ENCODE measurements at places on chromosomes 6 and 20.

DNA sequence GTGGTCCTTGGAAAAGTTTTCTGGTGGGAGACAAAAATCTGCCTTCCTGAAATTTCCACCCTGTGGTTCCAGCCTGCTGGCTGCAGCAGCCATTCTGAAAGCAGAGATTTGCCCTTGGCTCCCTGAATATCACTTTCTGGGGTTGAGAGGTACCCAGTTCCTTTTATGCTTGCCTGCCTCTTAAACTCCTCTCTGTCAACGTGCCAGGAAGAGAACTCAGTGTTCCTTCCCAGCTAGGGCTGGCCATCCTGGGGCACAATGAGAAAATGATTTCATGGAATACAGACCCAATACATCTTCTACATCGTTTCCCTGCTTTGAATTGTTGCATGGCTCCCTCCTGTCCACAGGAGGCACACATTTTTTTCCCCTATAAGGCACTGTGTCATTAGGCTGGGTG is 1.6 kb upstream of the DSN1 start:
- DNase-seq: no peak

DNA sequence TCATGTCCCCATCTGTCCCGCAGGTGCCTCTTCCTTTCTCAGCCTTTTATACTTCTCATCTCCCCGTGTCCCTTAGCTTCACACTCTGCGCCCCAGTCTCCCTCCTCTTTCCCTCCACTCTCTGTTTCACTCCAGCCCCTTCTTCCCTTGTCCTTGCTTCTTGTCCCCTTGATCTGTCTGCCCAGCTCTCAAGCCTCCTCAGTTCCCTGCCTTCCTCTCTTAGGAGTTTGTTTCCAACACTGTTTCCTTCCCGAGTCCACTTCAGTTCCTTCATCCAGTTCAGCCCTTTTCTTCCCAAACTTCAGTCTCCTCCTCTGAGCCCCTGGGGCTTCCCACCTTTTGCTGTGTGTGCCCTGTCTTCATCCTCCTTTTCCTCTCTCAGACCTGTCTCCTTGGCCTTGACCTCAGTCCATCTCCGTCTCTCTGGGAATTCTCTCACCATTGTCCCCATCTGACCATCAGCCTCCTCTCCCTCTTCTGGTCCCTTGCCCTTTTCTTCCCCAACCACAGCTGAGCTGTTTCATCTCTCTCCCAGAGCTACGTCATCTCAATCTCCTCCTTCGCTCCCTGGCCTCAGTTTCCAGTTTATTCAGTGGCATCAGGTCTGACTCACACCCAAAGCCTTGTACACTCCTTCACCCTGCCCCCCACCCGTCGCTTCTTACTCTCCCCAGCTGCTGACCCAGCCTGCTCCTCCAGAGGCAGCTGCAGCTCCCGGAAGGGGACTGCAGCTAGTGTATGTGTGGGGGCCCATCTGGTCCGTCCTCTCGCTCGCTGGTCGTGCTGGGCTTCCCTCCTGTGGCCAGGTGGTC is 2.7 kb upstream of the DDR1 start:
- no peak for DNase-seq

DNA sequence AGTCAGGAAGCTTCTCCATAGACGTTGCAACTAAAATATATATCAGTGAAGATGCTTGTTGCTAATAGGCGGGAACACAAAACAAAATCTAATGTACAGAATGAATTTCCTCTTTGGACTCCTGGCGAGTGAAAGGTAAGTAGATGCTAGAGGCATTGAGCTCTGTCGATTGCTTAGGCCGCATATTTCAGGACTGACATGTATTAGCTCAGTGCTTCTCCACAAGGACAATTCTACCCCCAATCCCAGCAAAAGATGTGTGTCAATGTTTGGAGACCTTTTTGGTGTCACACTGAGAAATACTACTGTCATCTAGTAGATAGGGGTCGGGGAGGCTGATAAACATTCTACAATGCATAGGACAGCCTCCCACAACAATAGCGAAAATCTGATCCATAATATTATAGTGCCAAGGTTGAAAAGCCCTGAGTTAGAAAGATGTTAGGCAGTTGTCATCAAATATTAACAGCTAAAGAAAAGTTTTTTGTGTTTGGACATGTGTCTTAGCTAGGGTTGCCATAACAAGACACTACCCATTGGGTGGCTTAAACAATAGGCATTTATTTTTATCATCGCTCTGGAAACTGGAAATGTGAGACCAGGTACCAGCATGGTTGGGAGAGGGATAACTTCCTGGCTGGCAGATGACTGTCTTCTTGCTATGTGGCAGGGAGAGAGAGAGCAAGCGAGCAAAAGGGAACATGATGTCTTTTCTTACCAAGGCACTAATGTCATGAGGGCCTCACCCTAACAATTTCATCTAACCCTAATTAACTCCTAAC is 48.0 kb upstream of the BCAS1 start:
- DNase-seq: no peak

DNA sequence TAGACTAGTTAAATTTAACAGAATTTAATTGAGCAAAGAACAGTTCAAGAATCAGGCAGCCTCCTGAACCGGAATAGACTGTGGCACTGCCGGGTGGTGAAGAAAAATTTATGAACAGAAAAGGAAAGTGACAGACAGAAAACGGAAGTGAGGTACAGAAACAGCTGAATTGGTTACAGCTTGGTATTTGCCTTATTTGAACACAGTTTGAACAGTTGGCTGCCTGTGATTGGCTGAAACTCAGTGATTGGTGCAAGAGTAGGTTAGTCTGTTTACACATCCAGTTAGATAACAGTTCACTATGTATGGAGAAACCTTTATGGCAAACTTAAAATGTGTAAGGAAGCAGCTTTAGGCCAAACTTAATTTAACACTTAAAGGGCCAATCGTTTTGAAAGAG is 116.0 kb upstream of the CITED2 start:
- DNase-seq: no peak

- DNase-seq: peak; percentile 74
Measured at GRCh38 chr6:56359201-56359899, 112.0 kb upstream of the COL21A1 start.

GRCh38 chr6:142945049-142945445 is at the start of gene HIVEP2:
Gene HIVEP2 (minus strand): TSS chr6:142945176. CDS start chr6:142774738, 170,438 bp downstream.
- DNase-seq: peak; percentile 53

DNA sequence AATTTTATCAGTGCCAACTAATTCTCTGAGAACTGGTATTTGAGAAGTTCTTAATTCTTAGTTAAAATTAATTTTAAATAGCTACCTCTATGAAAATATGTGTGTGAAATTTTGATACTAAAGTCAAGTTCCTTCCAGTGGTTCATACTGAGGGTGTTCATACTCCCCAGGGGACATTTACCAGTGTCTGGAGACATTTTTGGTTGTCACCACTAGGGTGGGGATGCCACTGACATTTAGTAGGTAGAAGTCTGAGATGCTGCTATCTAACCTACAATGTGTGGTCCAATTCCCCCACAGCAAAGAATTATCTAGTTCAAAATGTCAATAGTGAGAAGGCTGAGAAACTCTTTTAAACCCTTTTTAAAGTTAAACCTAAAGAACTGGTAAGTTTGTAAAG is 463.8 kb downstream of the ADGRB3 start:
- no peak for DNase-seq

- DNase-seq: no peak
Measured at GRCh38 chr6:79257381-79258205, 23.1 kb upstream of the HMGN3 start.

DNA sequence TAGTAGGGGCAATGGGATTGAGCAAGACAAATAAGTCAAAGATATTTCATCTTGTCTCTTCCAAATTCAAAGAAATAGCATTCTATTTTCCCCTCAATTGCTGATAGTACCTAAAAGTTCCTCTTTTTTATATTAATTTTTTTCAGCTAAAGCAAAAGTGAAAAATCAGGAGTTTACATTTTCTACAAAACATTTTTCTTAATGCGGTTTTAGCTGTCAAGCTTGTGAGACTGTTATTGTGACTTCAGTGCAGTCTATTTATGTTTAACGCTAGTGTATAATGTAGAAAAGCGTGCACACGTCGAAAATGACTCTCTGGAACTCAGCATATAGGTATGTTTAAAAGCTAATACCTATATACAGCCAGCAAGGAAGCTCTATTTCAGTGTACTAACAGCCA is 119.8 kb downstream of the BTBD3 start:
- no peak for DNase-seq

DNA sequence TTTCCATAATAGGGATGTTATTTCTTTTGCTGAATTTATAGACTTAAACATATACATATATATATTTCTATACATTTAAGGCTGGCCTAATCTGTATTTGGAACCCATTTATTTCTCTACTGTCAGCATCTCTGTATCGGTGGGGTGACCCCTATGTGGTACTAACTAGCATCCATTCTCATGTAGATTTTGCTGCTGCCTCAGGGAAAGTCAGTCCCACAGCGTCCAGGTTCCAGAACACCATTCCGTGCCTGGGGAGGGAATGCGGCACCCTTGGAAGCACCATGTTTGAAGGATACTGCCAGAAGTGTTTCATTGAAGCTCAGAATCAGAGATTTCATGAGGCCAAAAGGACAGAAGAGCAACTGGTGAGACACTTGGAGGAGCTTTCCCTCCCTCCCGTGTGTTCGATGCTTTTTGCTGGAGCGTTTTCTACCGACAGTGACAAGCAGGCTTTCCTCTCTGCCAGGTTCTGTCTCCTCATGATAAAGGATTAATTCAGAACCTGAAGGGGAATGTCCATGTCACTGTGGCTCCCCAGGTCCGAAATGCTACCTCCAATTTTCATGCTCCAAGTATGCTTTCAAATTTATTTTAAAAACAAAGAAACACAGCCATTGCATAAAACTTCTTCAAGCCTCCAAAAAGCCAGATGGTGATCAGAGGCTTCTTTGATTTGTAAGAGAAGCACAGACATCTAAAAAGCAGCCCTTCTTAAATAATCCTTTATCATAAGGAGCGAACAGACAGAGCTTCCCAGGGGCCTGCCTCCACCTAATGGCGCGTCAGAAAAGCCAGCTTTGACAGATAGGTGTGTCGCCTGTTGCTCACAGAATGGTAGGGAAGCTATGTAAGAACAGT is 13.1 kb downstream of the TNFAIP3 start:
- no peak for DNase-seq

DNA sequence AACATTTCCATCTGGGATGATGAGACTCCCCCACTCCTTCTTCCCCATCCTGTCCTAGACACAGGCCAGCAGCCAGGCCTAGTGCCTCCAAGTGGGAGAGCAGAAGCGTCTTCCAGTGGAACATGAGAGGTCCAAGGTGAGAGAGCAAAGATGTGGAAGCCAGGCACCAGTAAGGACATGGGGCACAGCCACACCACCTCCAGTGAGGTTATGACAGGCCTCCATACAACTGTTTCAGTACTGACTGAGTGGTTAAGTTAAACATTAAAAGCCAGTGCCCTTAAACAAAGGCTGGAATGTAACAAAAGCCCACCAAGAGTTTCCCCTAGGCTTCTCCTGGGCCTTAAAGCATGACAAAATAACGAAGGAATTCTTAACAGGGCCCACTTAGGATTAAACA is 5.3 kb downstream of the ZBTB24 start:
- no peak for DNase-seq

GRCh38 chr6:158758451-158758860 is 60.7 kb downstream of the EZR start:
- DNase-seq: no peak

- no peak for DNase-seq
Measured at GRCh38 chr6:157928428-157928827, 53.2 kb upstream of the SYNJ2 start.

DNA sequence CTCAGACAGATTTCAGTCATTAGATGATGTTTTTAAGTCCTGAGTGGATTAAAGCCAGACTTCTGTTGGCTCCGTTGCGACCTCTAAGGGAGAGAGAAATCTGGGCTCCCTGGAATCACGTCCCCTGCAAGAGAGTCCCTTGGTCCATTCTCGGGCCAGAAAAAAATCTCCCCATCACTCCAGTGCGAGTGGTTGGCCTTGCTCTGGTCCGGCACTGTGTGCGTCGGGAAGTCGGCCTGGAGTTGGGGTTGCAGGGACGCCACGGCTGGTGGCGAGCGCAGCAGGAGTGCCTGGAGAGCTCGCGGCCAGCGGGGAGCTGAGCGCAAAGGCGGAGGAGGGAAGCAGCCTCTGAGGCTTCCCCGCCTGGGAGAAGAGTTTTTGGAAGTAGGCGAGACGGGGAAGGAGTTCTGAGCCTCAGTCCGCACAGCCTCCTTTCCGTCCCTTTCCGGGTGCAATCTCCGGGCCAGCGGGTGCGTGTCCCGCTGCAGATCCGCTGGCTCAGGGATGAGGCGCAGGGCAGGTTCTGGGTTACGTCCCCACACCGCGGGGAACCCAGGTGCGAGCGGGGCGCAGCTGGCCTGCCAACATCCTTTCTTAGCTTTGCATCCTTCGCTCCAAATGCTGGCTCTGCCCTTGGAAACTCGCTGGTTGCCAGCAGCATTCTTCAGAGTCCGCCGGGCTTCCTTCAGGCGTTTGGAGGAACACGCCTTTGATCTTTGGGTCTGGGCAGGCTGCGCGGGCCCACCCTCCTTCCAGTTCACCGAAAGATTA is 6.8 kb downstream of the TCF21 start:
- no peak for DNase-seq

Data from fibroblast of the conjunctiva (primary cell).